ENCODE measurements at places on chromosomes 2 and 18.

DNA sequence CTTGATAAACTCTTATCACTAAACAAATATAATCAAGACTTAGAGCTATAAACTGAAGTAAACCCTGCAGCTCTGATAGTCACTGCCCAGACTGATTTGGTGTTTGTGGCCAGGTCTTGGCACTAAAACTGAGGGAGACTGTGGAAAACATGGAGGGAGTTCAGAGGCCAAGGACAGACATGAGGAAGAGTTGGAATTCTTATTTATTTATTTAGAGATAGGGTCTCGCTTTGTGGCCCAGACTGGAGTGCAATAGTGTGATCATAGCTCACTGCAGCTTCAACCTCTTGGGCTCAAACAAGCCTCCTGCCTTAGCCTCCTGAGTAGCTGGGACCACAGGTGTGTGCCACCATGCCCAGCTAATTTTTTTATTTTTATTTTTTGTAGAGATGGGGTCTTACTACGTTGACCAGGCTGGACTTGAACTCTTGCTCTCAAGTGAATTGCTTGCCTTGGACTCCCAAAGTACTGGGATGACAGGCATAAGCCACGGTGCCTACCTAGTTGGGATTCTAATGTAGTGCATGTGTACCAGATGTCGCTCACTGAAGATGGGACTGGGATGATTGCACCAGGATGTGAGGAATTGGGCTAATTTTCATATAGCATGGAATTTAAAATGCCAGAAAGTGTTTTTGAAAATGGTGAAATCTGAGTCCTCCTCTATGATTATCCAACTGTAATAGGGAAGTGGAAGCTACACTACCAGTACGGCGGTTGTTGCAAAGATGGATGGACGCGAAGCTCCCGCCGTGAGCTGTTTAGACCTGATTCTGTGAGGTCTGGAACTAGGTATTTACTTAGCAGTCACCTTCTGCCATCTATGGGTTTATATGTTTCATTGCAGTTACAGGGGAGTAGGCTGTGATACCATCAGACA is 52.7 kb upstream of the CTLA4 start:
- peak; percentile 81 for DNase-seq

DNA sequence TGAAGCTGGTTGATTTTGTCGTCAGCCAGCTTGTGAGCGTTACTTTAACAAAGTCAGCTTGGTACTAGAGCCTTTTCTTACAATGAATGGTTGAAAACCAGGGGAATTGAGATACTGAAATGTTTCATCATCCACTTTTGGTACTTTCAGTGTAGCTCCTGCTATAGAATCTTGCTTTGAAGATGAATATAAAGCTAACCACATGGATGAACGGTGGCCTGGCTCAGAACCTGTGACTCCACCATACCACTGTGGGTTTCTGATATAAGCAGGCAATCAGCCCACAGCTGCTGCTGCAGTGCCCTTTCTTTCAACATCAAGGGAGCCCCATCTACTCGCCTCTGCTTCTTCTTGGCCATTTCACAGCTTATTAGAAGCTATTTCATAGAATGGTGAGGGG is 53.2 kb upstream of the GPR45 start:
- no peak for DNase-seq

GRCh38 chr2:101858246-101858645 is 133.5 kb upstream of the IL1R2 start:
- no peak for DNase-seq

DNA sequence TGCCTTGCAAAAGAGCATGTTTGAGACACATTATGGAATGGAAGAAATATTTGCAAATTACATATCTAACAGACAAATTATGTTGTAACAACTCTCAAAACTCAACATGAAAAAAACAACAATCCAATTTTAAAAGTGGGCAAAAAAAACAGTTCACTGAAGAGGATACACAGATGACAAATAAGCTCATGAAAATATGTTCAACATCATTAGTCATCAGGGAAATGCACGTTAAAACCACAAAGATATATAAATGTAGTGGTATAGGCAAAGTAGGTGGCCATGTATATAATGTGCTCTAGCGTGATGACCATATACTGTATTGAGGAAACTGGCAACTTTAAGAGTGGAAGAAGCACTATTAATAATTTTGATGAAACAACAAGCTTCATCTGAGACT is 220.1 kb downstream of the IRS1 start:
- DNase-seq, result no peak

DNA sequence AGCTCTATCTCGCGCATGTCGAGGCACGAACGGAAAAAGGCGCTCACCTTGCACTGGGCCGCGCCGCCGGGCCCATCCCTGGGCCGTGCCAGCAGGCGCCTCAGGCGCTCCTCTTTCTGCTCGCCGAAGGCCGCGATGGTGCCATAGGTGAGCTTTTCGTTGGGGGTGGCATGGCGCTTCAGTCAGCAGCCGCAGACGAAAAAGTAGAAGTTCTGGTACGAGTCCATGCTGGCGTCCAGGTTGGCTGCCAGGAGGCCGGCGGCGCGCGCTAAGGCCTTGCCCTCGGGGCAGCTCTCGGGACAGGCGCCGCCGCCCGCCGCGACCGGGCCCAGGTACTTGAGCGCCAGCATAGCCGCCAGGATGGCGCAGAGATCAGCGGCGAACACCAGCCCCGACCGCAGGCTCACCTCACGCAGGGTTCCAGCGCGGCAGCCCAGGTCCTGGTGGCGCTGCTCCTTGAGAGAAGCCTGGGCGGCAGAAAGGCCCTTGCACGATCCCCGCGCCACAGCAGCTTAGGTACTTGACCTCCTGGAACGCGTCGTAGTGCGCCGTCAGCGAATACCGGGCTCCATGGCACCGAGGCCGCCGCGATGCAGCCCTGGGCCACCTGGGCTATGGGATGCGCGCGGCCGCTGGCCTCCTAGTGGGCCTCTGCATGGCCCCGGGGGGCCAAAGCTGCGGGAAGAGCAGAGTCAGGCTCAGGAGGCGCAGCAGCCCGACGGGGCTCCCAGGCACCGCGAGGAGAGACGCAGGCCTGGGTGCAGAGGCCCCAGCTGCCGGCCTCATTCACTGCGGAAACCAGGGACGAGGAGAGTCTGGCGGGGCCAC is 12.8 kb downstream of the ALPG start:
- no peak for DNase-seq

- DNase-seq, result no peak
These were observed 34.5 kb downstream of the NEURL3 start for GRCh38 chr2:96470636-96471035.

DNA sequence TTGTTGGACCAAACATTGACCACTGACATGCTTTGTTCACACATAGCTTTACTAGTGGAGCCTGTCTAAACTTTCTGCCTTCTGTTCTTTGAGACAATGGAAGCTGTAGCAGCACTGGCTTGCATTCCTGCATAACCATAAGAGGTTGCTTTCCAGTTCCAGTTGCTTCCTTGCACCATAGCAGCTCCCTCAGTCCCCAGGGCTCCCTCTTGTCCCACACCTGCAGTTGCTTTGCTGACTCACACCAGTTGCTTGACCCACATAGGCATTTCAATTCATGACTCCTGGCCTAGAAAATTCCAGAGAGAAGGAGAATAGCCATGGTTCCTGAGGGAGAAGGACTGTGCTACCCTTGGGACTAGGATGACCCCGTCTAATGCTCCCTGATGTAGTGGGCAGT is 20.9 kb downstream of the SGPP2 start:
- DNase-seq, result no peak

DNA sequence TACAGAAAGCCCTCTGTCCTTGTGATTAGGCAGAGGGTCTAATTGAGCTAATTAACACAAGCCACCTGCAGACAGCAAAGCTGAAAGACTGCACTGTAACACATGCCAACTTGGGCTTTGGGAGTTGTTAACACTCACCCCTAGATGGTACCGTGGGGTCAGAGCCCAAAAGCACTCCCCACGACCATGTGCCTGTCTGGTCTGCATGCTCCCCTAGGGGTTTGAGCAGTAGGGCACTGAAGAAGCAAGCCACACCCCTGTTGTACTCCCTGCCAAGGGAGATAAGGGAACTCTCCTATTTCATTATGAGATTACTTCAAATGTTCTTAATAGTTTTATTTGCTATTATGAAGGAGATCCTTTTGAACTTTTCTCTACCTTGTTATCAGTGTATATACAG is 560.1 kb upstream of the FSHR start:
- DNase-seq, result no peak

- DNase-seq, result no peak
These were observed 108.2 kb downstream of the TDRD15 start for GRCh38 chr2:21231985-21232384.

DNA sequence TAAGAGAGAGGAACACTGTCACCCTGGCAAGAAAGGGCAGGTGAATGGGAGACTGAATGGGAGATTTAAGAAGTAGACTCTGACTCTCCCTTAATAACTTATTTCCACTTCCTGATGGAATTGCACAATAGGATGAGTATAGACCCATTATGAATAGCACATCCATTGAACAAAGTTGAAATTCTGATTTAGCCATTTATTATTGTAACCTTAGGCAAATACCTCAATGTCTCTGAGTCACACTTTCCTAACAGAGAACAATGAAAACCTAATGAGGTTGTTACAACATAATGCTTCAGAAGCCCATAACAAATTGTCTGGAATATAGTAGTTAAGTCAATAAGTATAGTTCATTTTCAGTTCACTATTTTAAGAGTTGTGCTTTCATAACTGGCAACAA is 78.9 kb downstream of the NRXN1 start:
- no peak for DNase-seq

- DNase-seq, result no peak
These were observed 130.6 kb downstream of the FMNL2 start for GRCh38 chr2:152465541-152465940.

GRCh38 chr2:37189452-37190153 is 1.1 kb upstream of the SULT6B1 start:
- DNase-seq, result no peak

- DNase-seq, result no peak
These were observed 207.5 kb downstream of the LRRTM4 start for GRCh38 chr2:77314721-77315120.

GRCh38 chr2:142044197-142044596 is 86.6 kb downstream of the LRP1B start:
- DNase-seq, result no peak

DNA sequence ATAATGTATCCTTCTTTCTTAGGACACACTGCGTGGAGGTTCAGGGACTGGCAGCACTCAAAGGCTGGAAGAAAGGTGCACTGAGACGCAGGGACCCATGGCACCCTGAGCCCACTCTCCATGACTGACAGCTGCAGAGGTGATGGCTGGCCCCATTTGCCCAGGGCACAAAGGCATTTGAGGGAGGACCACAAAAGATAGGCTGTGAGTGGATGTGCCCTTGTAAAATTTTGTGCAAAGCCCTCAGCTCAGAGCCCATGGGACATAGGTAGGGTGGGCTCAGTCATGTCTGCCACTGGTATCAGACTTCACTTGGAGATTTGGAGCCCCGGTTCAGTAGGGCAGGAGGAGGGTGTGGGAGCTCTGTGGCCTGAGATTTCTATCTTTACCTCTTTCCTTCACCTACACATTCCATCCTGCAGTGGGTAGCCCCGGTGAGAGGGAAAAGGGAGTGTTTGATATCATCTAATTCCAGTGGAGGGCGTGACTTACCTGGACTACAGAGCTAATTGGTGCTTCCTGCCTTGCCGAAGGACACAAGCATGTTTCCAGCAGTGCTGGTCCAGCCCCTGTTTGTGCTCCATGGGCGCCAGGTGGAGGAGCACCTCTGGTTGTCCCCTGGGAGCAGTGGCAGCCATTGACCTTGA is 312.2 kb downstream of the EN1 start:
- DNase-seq, result no peak

- no peak for DNase-seq
These were observed 32.4 kb downstream of the ORC2 start for GRCh38 chr2:200930947-200931626.

DNA sequence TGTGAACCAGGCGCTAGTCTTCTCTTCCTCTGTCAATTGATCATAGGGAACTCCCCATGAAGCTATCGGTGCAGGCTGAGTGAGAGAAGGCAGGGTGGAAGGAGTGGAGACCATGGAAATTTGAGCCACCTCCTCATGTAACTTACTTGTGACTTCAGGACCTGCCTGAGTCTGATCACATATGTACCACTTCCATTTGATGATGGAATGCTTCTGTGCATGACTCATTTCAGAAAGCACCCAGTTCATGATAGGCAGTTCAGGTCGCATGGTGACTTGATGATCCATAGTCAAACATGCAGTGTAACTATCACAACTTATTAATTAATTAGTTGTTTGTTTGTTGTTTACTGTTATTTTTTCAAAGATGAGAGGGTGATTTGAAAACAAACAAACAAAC is 1296.7 kb downstream of the SUCLG1 start:
- DNase-seq, result no peak

GRCh38 chr18:44119607-44120006 is 561.1 kb upstream of the SETBP1 start:
- DNase-seq, result no peak

DNA sequence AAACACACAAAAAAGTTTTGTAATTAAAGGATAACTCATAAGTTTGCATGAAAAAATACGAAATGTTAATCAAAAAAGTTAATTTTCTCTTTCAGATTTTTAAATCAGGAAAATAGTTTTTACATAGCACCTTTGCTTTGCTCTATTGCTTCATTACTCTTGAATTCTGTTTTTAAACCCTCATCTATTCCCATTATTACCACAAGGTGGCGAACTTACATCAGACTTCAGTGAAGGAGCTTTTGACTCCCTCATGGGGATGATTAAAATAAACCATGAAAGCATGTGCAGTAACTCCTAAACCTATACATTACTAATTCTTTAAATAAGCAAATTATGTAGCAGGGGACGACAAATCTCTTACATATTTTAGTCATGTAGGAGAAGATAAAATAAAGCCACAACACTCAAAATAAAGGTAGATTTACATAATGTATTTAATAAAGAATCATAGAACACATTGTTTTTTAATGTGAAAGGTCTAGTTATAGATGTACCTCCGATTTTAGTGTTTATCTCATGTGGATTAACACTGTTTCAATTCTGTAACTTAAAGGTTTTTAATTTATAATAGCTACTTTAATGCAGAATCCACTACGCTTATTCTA is 105.2 kb downstream of the NETO1 start:
- DNase-seq, result no peak

GRCh38 chr2:175843625-175844024 is 158.4 kb downstream of the LNPK start:
- DNase-seq, result no peak

GRCh38 chr2:169010633-169011460 is 20.3 kb downstream of the ABCB11 start:
- DNase-seq, result no peak

Measured in osteocyte (in vitro differentiated cells).